ENCODE measurements at places on chromosomes 4 and X.

GRCh38 chrX:91137883-91138282, 296.8 kb upstream of the PABPC5 start:
- DNase-seq: no peak

- DNase-seq: no peak
Measured at GRCh38 chr4:25863347-25863784, 578 bp upstream of the SEL1L3 start.

DNA sequence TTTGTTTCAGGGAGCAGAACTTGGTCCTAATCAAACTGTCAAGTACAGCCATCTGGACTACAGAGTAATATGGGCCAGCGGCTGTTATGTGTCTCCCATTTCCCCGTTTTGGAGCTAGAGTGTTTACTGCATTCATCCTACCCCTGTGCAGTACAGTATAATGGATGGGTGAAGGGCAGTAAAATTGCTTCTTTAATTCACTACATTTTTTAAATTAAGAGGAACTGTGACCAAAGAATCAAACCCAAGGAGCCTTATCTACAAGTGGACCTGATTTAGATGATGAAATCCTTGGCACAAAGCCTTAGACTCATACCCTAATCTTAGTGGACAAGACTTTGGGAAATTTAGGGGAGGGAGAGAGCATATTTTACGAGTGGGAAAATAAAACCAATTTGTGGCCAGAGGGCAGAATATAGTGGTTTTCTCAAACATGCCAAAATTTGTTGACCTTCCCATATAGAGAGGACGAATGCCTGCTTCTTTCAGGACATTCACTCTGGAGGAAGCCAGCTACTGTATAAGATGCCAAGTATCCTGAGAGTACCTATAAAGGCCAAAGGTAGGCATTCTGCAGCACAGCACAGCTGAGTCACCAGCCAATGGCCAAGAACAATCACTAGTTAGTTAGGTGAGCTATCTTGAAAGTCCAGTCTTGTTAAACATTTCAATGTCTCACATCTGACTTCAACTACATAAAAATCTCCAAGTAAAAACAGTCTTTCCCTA, 253.8 kb upstream of the KCNIP4 start:
- no peak for DNase-seq

DNA sequence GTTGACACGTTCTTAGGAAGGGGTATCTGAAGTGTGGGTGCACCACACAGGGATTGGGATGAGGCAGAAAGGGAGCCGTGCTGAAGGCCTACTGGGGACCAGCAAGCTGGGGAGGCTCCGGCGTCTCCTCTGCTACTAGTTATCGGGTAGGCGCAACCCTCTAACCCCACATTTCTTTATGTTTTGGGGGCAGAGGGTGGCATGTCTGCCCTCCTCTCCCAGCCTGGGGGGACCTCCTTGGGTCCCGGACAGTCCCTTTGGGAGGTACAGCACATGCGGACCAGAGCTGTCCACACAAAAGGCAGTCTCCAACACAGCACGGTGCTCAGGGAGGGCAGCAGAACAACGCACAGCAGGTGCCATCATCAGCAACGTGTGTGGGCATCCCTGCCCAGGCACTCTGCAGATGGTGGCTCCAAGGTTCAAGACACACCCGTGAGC, 33.2 kb downstream of the WDR1 start:
- DNase-seq: no peak

- DNase-seq: no peak
Measured at GRCh38 chrX:15451913-15452312, 41.2 kb downstream of the PIR start.

- DNase-seq: no peak
Measured at GRCh38 chr4:182878633-182879495, 38.3 kb downstream of the DCTD start.

DNA sequence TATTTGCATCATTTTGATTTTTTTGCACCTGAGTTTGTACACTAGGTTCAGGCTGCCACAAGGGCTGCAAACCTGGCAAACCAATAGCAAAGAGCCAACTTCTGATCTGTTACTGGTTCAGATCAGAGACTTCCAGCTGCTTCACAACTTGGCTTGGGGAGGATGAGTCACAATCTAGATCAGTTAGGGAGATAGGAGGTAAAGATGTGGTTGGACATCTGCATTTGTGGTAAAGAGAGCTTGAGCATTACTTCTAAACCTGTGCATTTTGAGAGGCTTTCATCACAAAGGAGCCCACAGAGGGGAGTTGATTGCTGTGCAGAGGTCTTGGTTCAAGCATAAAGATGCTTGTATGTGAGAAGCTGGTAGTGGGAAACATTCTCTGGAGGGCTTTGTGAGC, 34.5 kb downstream of the LINC00632 start:
- no peak for DNase-seq

- no peak for DNase-seq
Measured at GRCh38 chrX:130857207-130857606, 45.8 kb downstream of the ENOX2 start.

DNA sequence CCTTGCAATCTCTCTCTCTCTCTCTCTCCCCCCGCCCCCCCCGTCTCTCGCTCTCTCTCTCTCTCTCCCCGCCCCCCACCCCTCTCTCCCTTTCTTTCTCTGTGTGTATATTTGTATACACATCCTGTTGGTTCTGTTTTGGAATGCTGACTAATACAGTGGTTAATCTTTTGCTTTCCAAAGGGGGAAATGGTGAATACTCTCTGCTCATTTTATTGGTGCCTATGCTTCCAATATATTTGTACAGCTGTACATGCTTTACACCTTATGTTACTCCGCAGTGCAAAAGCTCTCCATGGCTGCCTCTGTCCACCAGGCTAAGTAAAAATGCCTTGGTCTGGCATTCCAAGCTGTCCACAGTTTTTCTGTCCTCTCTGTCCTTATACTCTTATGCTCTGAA, 158.8 kb downstream of the RBMX2 start:
- DNase-seq: no peak
